ENCODE measurements at places on chromosomes 1 and 21.

GRCh38 chr1:204647114-204647804, 38.3 kb downstream of the LRRN2 start:
- DNase-seq: no peak

DNA sequence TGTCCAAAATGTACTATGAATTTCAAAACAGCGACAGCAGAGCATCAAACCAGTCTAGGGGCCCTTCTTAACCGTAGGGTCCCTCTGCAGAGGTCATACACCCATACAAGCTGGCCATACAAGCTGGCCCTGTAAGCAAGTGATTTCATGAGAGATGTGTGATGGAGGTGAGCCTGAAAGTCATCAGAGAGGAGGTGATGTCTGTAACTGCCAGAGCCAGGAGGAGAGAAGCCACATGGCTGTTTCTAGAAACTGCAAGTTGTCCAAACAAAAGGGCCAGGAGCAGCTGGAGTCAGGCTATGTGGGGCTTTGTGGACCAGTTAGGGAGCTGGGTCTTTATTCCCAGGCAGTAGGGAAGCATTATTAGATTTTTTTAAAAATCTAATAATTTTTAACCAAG, 14.8 kb upstream of the SERINC2 start:
- DNase-seq: no peak

DNA sequence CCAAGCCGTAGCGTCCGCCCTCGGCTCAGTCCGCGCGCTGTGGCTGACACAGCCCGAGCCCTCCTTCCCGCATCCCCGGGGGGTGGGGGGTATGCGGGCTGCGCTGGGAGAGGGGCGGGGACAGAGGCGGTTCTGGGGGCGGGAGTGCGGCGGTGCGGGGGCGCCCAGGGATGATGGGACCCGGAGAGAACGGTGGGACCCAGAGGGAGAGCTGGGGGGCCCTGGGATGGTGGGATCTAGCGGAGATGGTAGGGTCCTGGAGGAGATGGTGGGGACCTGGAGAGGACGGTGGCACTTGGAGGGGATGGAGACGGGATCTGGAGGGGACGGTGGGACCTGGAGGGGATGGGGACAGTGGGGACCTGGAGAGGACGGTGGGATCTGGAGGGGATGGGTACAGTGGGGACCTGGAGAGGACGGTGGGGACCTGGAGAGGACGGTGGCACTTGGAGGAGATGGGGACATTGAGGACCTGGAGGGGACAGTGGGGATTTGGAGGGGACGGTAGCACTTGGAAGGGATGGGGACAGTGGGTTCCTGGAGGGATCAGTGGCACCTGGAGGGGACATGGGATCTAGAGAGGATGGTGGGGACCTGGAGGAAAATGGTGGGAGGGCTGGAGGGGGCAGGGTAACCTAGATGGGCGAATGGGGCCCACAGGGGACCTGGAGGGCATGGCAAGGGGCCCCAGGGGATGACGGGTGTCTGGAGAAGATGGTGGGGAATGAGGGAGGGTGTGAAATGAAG, 477 bp downstream of the SNAP47 start:
- no peak for DNase-seq

GRCh38 chr1:39668111-39668510, 3.8 kb downstream of the NT5C1A start:
- no peak for DNase-seq

- peak; percentile 90 for DNase-seq
These were observed 1.5 kb downstream of the TOMM40L start for GRCh38 chr1:161227196-161227871.

- DNase-seq: no peak
These were observed 106.9 kb downstream of the DHRS3 start for GRCh38 chr1:12511128-12511484.

DNA sequence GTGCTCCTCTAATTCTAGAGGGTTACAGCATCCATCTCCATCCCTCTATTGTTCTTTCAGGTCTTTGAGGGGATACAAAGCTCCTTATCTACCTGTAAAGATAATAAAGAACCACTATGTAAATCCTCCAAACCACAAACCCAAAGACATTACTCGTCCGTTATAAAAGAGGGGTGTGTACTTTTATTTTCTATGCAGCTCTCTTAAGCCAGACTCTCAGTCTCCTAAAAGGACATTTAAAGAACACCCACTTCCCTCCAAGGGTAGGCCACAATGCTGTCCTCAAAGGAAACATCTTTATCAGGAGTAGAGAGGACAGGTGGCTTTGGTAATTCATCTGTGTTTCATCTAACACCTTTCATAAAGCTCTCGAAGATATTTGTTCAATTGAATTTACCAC, 67.9 kb upstream of the DYNLT5 start:
- DNase-seq: no peak

GRCh38 chr1:55039342-55040082, at the start of gene PCSK9:
Gene PCSK9 (plus strand): TSS chr1:55039548. CDS start chr1:55039838, 290 bp downstream.
- DNase-seq: no peak

- DNase-seq: peak; percentile 82
These were observed at the start of gene PSRC1 for GRCh38 chr1:109282952-109283747. Gene PSRC1 (minus strand): TSS chr1:109283145.

DNA sequence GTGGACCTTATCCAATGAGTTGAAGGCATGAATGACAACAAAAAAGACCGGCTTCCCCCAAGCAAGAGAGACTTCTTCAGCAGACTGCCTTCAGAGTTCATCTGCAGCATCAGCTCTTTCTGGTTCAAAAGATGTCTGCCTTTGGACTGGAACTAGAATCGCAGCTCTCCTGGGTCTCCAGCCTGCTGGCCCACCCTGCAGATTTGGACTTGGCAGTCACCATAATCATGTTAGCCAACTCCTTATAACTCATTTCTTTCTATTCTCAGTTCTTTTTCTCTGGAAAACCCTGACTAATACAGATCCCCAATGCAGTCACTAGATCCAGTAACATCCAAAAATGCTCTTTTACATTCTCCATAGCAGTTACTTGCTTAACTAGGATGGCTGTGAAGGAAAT, 89.2 kb upstream of the MARK1 start:
- no peak for DNase-seq

- DNase-seq: no peak
These were observed 65.1 kb upstream of the ID3 start for GRCh38 chr1:23624440-23624839.

DNA sequence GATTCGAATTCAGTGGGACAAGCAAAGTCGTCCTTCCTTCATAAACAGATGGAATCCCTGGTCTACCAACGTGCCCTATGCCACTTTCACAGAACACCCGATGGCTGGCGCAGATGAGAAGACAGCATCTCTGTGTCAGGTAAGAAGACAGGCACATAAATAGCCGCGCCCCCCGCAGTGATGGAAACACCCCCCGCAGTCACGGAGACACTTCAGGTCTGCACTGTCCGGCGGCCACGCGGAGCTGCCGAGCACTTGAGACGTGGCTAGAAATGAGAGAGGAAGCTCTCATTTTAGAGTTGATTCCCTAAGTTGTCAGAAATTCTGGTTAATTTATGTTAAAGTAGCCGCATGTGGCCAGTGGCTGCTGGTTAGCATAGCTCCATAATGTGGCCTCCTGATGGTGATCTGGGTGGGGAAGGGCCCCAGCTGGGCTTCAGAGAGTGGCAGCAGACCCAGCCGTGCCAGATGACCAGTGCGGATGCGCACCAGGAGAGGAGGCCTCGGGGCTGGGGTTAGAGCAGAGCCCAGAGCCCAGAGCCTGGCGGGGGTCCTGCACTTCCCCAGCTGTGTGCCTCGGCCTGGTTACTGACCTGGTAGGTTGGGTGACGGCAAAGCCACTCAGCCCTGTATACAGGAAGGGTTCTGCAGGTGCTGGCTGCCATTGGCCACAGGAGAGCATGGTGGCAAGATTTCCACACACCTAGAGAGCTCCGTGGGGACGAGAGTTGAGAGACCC, 2.9 kb downstream of the TPRG1L start:
- no peak for DNase-seq

- no peak for DNase-seq
These were observed 91.1 kb downstream of the TRIM11 start for GRCh38 chr1:228315484-228315944.

DNA sequence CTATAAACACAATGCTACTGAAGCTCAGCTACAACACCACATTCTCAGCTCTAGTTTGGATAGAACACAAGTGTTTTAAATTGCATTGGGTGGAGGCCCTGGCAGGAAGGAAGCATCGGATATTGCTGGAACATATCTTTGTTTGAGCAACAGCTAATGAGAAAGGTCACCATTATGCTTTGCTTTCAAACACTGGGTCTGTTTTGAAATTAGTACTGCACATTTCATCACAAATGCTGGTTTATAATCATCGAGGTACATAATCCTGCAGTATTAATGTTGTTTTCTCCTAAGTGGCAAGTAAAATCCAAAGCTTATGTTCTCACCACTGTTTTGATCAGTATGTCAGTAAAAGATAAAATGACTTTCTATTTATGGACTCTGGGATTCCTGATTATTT, 61.5 kb upstream of the ARHGAP29 start:
- no peak for DNase-seq

DNA sequence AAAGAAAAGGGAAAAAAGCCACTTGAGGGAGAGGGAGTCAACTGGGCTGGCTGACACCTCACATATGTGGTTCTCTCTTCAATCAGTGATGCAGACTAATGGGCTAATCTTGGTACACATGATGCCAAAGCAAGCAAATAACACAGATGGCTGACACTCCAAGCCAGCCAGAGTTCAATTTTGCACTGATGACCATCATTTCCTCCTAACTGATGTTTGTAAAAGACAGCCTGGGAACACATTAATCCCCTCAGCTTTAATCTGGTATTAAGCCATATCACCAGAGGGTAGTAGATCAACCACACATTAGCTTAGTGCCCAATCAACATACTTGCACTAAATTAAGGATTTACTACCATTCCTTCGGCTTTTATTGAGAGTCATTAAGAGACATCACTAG, 2.8 kb downstream of the VPS72 start:
- DNase-seq: no peak

- no peak for DNase-seq
These were observed 48.7 kb upstream of the EDN2 start for GRCh38 chr1:41533016-41533730.

DNA sequence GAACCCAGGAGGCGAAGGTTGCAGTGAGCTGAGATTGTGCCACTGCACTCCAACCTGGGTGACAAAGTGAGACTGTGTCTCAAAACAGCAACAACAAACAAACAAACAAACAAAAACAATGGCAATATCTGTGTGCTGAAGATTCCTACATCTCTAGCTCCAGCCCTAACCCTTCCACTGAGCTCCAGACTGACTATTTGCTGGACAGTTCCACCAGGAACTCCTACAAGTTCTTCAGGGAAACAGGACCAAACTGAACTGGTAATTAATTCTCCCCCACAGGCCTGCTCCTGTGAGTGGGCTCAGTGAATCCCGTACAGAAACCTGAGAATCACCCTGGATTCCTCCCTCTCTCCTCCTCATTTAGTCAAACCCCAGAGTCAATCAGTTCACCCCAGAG, 1.5 kb downstream of the SERPINC1 start:
- no peak for DNase-seq

DNA sequence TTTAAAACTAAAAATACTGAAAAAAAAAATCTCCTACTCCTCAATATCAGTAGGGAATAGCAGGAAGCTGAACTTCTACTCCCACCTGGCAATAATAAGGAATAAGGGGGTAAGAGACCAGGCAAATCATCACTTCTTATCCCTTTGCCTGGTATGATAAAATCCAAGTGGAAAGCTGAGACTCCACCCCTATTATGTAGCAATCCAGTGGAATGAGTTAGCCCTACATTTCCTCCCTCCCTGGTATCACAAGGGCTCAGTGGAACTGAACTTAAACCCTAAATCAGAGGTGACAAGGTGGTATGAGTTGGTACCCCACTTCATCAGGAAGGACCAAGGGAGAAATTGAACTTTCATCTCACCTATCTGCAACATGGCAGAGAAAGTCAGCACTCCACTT, 25.7 kb downstream of the TRIM33 start:
- no peak for DNase-seq

DNA sequence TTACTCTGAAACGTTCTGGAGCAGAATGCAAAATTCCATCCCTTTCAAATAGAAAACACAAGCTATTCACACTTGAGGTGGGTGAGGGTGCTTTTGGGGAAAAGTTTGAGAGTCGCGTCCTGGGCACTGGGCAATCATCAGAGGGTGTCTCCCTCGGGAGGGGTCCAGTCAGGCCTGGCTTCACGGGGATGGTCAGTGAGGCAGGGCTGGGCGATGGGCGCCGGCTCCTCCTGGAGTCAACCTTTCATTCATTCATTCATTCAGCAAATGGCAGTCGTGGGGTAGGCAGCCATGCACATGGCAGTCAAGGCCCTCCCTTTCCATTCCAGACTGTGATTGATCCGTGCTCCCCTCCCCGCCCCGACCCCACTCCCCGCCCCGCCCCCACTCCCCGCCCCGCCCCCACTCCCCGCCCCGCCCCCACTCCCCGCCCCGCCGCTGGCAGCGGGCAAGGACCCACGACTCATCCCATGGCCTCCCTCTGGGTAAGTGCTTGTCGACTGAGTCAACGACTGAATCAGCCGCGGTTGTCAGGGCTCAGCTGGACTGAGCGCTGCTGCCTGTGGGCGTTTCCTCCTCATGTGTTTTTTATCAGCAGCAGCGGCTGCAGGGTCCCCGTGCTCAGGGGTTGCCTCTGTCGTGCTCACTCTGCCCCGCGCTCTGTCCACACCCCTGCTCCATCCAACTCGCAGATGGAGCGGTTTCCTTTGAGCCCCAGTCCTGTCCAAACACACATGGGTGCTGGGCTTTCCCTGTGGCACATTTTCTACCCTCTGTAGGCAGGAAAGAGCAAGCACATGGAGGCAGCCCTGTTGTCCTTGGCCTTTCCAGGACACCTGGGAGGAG, 12.5 kb upstream of the SPSB1 start:
- no peak for DNase-seq

DNA sequence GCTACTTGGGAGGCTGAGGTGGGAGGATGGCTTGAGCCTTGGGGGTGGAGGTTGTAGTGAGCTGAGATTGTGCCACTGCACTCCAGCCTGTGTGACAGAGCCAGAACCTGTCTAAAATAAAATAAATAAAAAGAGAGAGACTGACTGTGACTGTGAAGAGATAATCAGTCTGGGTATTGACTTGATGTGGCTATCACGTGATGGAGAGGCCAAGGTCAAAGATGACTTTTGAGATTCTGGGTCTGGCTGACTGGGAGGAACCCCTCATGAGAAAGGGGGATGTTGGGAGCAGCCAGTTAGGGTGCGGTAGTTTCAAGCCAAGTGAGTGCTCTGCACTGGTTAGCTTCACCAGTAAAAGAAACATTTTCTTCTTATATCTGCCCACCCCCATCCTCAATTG, 66.8 kb downstream of the CDC14A start:
- DNase-seq: no peak

- peak; percentile 28 for DNase-seq
These were observed 759 bp downstream of the AHCTF1 start for GRCh38 chr1:246930830-246931548.

- DNase-seq: no peak
These were observed 55.1 kb downstream of the OVGP1 start for GRCh38 chr1:111372336-111372965.

GRCh38 chr1:94883691-94884090, 43.2 kb downstream of the CNN3 start:
- DNase-seq: no peak

DNA sequence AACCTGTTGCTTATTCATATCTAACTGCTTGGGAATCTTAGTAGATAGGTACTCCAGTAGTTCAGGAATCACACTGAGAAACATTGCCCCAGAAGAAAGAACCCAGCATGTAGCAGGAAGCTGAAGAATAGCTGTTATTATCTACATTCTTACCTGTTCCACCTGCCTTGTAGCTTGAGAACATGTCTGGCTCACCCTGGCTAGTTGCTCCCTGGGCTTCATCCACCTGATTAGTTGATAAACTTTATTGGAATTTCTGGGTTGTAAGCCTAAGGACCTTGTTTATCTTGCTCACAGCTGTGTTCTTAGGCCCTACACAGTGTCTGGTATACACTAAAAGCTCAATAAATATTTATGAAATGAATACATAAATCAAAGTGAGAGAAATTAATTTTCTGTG, 106.3 kb upstream of the DMRTA2 start:
- DNase-seq: no peak

GRCh38 chr1:5991381-5992025, 722 bp downstream of the NPHP4 start:
- no peak for DNase-seq
